ENCODE measurements at places on chromosomes 12 and 14.

DNA sequence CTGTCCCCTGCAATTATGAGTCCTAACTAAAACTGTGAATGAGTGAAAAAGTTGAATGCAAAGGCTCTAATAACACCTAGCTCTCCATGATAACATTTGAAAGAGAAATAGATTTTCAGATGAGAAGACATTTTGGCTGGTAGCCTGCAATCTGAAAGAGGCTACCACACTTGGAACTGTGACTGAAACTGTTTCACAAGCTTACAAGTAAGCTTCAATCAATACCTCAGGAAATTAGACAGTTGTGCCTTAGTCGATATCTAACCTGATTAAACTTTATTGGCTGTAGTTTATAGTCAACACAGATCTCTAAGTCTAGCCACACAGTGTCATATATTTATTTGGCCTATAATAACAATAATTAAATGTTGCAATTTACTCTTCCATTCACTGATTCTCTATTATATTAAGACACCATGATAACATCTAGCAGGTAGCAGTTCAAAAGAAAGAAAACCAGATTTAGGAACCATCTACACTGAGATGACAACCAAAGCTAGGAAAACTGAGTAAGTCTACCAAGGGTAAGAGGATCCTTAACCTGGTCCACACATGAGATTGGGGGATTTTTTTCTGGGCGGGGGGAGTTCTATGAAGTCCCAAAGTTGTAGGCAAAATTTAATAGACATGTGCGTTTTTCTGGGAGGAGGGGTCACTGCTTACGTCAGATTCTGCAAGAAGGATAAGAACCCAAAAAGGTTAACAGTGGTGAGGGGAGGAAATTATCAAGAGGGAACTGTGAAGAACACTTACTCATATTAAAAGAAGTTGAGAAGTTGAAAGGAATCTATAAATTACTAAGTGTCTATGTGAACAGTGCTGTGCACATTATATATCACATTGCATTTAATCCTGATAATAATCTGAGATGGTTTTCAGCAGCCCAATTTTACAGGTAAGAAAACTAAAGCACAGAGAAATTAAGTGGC, 65.8 kb downstream of the NUMB start:
- no peak for DNase-seq

DNA sequence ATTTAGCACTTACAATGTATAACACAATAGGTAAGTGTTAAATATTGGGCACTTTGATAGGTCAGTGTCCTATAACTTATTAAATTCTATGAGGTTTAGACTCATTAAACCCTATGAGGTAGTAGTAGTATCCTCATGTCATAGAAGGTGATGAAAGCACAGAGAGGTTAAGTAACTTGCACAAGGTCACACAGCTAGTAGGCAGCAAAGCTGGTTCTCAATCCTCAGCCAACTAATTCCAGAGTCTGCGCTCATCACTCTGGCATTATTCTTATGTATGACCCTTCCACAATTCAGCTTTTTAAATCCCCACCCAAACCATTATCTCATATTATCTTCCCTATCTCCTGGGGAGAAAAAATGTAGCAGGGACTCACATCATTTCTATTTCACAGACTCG, 141.1 kb downstream of the KSR2 start:
- DNase-seq, result no peak

- DNase-seq, result no peak
These were observed 8.0 kb downstream of the SLC8B1 start for GRCh38 chr12:113326775-113327395.

DNA sequence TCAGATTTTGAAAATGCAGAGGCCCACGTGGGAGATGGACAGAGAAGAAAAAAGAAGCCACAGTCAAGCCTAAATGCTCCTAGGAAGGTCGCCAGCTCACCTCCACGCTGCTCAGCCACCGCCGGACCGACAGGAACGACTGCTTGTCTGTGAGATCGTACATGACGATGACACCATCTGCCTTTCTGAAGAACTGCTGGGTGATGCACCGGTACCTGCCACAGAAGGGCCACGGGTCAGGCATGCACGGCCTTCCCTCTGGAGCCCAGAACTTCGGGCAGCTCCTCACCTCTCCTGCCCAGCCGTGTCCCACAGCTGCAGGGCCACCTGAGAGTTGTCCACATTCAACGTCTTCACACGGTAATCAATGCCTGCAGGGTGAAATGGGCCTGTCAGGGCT, 125.6 kb downstream of the CRACR2A start:
- DNase-seq, result no peak

- no peak for DNase-seq
These were observed 13.9 kb downstream of the PELI2 start for GRCh38 chr14:56131865-56132833.

DNA sequence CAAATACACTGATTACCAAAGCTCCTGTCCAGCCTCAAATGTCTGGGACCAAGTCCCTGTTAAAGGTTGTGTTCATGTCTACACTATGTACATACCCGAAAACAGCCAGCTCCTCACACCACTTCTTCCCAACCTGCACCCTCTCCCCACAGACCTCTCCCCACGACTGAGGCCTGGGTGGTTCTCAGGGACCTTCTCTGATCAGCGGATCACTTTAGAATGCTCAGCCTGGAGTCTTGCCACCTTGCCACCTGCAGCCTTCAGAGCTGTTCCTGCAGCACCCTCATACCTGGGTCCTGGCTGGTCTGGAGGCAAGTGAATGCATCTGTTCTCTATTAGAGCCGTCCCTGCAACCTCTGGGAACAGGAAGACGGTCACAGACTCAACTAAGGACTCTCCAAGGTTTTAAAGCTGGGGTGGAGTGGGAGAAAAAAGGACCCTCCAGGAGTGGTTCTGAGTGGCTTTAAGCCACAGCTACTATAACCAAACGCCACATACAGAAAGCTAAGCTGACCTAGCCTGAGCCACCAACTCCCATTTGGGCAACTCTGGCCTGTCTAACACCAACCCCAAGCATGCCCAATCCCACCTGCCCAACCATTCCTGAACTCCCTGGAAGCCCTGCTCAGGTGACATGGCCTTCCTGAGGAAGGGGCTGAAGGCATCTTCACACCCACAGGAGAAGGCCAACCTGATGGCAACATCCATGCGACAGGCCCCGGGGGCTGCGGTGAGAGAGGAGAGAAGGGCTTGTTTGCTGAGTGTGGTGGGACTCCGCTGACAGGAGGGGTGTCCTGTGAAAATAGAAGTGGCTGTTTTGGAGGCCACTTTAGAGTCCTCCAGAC, 8.6 kb downstream of the KRT2 start:
- no peak for DNase-seq

DNA sequence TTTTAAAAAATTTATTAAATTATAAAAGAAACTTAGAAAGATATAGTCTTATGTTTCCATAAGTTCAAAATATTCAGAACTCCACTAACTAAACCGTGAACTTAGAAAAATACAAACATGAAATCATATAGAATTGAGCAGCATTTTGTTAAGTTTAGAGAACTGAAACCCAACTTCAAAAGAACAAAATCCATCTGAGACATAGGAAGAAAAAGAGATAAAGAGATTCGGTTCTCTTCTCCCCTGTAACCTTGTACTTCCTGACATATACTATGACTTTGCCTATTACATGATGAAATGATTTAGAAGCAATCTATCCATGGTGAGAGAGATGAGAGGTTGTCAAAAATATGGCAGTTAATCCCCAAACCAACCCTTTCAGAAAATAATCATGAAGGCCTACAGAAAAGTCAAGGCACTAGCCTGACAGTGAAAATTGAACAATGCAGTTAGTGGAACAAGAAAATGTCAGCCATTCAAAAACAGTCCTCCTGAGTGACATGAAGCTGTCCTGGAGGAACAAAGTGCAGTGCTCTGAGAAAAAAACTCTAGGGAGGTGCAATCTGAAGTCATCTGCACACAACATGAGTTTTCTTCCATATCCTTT, 44.0 kb downstream of the C12orf50 start:
- DNase-seq, result no peak

GRCh38 chr14:75368333-75368732, 59.5 kb upstream of the JDP2 start:
- DNase-seq, result no peak

All from stimulated activated CD4-positive, alpha-beta T cell treated with anti-CD3 and anti-CD28 coated beads, Interleukin-1b, Interleukin-23, amount 100 ng/mL, for 1 hour (primary cell).